ENCODE measurements at places on chromosomes 11 and 22.

DNA sequence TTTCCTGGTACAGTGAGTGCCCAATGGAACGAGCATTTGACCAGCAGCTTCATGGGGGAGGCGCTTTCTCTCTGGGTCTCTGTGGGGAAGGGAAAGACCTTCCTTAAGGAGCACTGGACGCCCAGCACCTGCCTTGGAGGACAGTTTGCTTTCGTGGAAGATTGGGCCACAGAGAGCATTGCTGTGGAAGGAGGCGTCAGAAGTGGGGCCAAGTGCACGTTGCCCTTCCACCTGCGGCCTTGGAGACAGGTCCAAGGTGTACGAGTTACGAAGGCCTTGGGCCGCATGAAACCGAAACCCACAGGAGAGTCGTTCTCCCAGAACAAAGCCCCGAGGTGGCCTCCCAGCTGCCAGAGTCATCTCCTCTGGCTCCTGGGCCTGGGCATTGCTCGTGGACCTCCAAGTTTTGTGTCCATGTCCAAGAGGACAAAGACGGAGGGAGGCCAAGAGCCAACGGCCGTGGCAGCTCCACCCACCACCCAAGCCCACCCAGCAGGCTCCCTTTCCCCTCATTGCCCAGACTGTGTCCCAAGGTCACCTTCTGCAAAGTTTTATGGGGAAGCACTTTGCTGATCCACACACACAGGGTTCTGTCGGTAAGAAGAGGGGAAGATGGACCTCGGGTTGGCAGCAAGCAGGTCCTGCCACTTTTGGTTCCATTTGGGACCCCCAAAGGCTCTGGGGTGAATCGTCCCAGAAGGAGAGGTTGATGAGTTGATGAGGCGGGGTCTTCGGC lies 5.8 kb upstream of the NLRP6 start:
- DNase-seq: no peak

- DNase-seq: no peak
Observed at GRCh38 chr11:73999581-74000306, 9.1 kb downstream of the UCP3 start.

DNA sequence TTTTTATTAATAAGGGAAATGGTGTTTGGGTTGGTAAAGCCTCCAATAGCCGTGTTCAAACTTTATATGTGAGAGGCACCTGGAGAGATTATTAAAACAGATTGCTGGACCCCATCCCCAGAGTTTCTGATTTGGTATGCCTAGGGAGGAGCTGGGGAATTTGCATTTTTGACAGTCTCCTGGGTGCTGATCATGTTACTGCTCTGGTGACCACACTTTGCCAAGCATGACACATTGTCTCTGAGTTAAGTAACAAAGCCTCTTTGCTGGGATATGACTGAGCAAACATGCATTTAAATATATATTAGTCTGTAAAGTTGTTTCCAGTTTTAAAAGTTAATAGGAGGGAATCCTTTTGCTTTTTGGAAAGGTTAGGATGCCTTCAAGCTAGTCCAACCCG lies 140.4 kb downstream of the NAV2 start:
- DNase-seq: no peak

DNA sequence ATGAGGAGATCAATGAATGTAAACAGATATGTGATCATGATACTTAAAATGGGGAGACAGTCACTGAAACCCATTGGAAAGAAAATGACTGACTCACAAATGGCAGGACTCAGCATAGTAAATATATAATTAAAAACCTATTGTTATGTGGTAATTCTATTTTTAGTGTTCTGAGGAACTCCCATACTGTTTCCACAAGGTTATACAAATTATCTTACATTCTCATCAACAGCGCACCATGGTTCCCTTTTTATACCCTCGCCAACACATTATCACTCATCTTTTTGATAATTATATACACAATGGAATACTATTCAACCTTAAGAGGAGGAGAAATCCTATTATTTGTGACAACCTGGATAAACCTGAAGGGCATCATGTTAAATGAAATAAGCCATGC lies 17.1 kb downstream of the OR5B21 start:
- DNase-seq: no peak

DNA sequence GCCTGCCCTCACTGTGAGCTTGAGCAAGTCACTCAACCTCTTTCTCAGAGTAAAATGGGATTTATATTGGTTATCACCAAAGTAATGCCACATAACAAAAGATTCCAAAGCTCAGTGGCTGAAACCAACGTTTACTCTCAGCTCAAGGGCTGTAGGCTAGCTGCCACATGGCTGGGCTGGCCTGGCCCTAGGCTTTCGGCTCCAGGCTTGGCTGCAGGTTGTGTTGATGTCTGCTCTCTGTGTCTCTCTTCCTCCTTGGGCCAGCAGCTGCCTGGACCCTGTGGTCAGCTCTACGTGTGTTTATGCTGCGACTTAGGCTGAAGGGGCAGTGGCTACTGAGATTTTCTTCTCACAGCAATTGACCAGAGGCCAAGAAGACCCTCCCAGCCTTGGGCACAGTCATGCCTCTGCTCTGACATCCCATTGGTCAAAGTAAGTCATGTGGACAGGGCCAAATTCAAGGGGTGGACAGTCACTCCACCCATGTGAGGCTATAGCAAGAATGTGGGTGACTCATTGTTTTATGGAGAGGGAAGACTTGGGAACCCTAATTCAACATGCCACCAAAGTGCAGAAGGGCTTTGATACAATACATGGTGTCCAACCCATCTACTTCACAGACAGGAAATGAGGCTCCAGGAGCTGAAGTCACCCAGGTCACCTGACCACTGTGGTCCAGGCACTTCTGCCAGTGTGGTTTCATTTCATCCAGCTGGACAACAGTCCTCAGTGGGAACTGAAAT lies 90.6 kb downstream of the TSPAN18 start:
- no peak for DNase-seq

- peak; percentile 50 for DNase-seq
Observed at GRCh38 chr11:74570266-74571061, 21.9 kb upstream of the POLD3 start.

DNA sequence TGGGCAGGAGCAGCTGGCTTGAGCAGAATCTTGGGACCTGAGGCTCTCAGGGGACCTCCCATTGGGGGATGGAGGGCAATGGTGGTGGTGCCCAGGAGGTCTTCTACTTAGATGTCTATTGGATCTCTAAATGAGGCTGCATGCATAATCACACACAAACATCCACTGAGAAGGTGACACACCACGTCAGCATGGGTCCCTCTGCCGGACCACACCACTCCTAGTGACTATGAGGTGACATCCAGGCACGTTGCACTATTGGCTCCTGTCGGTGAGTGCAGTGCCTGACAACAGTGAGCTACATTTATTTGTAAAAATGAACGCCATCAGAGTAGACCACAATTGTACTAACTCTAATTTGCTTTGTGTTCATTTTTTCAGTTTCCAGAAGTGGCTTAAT lies 2.3 kb upstream of the APOA4 start:
- DNase-seq: no peak

DNA sequence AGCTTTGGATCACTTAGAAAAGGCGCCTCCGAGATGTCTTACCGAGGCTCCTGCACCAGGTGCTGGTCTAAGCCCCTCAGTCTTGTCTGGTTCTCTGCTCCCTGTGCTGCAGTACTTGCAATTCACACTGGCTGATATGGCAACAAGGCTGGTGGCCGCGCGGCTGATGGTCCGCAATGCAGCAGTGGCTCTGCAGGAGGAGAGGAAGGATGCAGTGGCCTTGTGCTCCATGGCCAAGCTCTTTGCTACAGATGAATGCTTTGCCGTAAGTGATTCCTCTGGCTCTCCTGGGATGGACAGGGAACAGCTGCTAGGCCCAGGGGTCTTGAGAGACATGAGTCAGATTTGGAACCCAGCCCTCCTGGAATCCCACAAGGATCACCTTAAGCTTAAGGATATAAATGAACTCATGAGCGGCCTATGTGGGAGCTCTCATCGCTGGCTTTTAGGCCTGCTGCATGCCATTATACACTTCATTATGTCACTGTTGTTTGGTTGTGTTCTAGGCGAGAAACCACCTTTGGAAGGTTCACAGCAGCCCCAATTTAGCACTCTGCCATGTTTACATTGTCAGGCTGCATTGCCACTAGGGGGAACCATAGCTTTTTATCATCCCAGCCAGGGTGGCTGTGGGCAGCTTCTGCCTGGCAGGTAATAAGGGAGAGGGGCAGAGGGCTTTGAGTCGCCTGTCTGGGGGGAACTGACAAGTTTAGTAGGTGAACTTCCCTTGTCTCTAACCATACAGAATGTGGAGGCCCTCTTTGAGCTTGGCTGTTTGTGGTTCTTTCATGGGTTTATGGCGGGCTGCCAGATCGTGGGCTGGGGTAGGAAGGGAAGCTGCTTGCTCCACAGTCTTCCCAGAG lies 8.5 kb downstream of the ACAD8 start:
- no peak for DNase-seq

DNA sequence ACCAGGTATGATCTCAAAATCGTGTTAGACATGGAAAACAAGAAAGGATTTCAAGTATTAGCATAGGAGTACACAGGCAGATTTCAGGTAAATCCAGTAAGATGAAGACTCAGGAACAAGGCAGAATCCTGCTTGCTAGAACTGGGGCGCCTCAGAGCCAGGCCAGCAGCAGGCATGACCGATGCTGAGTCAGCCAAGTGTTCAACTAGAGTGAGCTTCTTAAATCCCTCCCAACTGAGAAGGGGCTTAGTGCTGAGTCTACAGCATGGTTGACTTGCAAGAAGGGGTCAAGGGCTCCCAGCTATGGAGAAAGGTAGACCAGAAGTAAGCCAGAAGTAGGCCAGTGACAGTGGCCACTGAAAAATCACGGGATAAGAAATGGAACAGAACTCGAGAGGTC lies 12.4 kb downstream of the GRAP2 start:
- no peak for DNase-seq

- DNase-seq: no peak
Observed at GRCh38 chr11:3213659-3214419, 4.8 kb downstream of the MRGPRG start.

DNA sequence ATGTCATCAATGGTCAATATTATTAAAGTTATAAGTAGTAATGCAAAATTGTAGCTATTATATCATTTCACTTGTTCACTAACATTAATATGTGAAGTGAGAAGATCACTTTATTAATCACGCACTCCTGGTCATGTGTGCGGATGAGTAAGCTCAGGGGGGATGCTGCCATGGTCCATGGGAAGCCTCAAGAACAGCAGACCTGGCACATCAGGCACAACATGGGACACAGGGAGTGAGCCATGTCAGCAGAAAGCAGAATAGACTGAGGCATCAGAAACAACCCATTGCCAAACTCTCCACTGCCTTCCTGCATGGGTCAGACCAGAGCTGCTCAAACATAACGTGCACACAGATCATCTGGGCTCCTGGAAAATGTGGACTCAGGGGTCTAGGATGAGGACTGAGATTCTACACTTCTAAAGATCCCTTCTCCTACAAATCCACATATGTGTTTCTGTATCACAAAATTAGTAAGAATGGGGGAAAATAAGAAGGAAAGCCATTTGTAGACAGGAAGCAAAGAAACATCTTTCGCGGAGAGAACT lies 63.8 kb upstream of the VPREB1 start:
- no peak for DNase-seq

- DNase-seq: peak; percentile 82
Observed at GRCh38 chr11:31870609-31871309, 59.6 kb upstream of the PAX6 start.

DNA sequence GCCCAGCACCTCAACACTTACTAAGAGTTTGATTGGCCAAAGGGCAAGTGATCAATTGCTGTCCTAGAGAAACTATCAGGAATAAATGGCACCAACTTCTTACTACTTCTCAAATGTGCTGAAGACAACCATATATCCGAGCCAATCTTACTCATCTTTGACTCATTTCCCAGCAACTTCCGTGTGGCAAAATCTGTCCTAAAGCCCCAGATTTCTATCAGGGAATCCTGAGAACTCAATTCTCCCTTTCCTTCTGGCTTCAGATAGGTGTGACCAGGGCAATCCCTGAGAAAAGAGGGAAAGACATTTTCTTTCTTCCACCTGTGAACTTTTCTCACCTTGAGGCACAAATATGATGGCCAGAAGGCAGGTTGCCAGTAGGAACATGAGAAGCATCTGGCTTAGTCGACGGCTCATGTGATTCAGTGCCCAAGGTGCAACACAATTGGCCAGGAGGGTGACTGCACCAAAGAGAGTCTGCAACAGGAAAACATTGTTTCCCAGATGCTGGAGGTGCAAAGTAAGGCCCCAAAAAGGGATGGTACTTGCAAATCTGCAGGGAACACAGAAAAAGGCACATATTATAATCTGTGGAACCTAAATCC lies 21.8 kb upstream of the SLC22A24 start:
- no peak for DNase-seq

DNA sequence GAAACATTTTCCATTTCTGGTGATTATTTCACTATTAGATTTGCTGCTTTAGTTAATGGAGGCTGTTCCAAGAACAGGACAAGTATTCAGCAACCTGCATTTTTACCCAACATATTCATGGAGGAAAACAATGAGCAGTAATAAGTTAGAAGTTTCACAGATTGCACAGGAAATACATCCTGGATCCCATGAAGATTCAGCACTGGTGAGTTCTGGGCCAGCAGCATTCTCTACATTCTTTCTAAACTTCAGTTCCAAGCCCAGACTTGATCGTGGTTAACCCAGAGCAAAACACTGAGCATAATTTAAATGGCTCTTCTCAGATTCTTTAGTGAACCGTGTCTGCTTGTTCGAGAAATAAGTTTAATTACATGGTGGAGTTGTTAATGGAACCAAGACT lies 3.8 kb downstream of the FJX1 start:
- no peak for DNase-seq

- DNase-seq: no peak
Observed at GRCh38 chr22:19879246-19879570, 24.5 kb upstream of the GNB1L start.

- no peak for DNase-seq
Observed at GRCh38 chr11:104118105-104118744, 45.7 kb downstream of the PDGFD start.

- no peak for DNase-seq
Observed at GRCh38 chr11:65208785-65209710, 27.3 kb downstream of the CAPN1 start.

- DNase-seq: no peak
Observed at GRCh38 chr11:19241260-19242178, 774 bp upstream of the E2F8 start.

DNA sequence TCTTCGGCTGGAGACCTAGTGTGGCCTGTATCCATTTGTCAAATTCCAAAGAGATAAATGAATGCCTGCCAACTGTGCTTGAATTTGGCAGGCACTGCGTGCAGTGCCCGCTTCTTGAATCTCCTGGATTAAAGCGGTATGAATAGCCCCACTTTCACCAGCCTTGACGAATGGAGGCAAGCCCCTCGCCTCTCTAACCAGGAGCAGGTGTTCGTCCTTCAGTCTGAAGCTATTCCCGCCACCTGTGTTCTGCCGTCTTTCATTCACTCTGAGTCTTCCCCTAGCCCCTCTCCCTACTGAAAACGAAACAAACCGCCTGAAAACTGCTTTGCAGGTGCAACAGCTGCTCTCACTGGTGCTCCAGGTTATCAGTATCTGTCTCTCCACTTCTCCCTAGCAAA lies 11.2 kb downstream of the NLRP14 start:
- DNase-seq: no peak

DNA sequence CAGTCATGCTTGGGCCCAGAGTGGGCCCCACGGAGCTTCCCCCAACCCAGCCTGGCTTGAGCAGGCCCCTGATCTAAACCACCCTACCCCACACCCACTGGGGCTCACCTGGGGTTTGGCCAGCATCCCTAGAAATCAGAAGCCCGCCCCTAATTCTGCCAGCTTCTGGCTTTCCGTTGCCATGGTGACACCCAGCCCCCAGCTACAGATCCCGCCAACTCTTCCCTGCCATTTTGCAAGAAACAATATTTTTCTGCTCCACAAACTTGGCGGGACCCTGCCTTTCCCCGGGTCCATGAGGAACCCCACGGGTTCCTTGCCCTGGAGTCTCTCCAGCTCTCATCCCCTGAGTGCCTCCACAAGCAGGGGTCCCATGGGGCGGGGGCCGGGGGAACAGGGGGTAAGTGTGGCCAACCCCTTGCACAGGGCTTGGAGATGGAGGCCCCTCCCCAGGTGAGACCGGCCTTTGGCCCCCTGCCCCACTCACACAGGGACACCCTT lies 90.0 kb downstream of the CDKN1C start:
- DNase-seq: no peak

All from NCI-H1694 treated with DMSO at 0.1 percent for 48 hours (cell line).